ENCODE measurements at places on chromosomes 3 and 15.

- ATAC-seq = no peak
These were observed 66.2 kb downstream of the HES1 start for GRCh38 chr3:194201953-194202666.

DNA sequence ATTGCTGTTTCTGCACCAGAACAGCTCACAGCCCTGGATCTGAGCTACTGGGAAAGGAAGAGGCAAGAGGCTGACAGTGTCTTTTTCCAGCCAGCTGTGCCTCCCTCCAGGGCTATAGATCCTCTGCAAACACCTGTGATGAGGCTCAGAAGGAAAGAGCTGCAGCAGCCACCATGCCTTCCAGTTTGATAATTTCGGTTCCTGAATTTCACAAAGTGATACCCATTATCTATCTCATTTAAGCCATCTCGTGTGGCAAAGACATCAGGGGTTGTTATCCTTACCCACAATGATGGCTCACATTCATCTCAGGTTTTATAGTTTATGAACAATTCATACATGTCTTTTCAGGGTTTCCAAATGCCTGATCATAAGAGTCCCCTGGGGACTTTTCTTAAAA, 1.8 kb upstream of the LARP6 start:
- ATAC-seq = no peak

DNA sequence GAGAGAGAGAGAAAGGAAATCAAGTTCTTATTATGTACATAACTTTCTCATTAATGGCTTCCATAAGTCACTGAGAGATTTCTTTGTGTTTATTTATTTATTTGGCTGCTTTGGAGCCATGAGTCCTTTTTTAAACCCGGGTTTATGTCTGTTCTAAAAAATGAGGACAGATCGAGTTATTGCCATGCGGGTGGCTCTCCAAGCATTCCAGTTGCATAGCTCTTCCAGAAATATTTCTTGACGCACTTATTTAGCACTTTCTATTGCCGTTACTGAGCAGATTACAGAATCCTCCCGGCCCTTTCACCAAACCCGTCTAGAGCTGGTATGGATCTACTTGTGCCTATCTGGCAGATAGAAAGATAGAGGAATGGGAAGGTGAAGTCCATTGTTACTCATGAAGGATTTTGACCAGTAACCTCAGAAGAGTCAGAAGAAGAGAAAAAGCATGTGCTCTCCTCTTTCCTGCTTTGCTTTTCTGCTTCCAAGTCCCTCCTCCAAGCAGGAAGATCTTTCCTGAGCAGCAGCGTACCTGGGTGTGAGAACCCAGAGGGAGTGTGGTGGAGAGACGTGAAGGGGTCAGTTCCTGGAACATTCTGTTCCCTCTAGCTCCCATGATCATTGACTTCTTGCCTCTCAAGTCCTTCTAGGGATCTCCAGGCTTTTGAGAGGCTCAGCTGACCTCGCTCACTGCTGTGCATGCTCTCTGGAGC, 112.8 kb downstream of the LPP start:
- ATAC-seq = no peak

DNA sequence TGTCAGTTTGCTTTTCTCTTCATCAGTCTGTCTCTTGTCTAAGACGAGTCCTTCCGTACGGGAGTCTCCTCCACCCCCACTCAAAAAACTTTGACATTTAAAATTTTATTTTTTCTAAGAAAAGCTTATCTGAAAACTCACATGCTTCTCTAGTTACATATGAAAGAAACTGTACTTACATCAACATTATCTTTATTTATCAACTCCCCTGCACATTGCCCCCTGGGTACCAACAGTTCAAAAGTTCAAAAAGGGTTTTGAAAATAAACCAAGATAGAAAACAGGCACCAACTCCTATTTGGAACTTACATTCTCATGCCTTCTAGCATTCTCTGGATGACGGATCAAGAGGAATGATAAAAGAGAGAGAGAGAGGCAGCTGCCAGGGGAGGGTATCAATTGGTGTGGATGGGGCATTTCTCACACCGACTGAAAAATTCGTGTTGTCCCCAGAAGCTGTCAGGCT, 182.5 kb downstream of the FOXP1 start:
- no peak for ATAC-seq

- no peak for ATAC-seq
These were observed 29.0 kb upstream of the SLMAP start for GRCh38 chr3:57727106-57727505.

- no peak for ATAC-seq
These were observed 569.8 kb downstream of the VGLL3 start for GRCh38 chr3:86420990-86421739.

DNA sequence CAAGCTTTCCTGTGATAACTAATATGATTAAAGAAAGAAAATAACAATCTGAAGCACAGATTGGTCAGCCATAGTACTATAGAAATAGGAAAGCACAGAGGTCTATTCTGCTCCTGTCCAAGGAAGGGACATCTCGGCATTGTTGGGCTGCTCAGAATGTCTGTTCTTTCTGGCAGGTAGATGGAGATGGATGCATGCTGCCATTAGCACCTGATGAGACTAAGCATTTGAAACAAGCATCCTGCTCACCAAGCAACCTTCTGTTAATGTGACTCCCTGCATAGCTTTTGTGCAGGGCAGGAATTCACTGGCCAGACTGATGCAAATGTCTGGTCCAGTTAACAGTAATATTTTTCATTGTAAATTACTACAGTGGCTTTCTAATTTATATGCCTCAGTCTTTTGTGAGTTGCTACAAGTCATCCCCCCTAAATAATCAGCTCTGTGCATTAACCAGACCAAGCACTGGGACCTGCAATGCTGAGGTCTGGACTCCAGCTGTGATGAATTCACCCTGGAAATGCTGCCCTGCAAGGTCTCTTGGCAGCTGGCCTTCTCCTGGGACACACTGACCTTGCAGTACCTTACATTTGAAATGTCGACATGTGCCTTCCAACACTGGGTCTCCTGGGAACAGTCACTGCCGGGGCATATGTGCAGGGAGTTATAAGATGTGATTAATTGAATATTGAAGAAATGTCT, 1123.7 kb downstream of the IGSF11 start:
- no peak for ATAC-seq

DNA sequence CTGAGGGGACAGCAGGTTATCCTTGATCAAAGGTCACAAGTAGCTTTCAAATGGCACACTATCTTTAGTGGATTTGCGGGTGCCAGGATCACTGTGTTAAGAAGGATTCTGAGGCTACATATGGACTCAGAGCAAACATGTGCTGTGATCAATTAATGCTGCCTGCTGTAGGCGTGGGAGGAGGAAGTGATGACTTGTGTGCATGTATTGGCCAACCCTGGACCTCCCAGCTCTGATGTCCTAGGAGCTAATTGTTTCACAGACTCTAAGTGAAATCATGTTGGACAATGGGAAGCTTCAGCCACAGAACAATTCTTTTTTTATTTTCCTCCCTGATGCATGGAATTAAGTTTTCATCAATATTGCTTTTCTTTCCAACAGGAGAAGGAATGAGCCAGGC, 24.4 kb downstream of the FAH start:
- no peak for ATAC-seq

DNA sequence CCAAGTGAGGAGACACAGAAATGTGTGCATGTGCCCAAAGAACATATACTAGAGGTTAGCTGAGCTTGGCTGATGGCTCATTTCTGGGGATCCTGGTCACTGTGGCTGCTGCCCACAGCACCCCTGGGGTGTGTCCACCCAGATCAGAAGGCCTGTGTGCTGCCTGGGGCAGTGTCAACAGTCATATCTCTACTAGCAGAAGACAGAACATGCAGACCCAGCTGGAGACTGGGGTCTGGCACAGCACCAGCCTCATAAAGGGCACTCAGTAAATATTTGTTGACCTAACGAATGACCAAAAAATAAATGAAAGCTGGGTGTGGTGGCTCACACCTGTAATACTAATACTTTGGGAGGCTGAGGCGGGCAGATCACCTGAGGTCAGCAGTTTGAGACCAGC, 16.4 kb downstream of the CHRNA3 start:
- ATAC-seq = no peak

GRCh38 chr15:43509660-43510199, 7.7 kb upstream of the MAP1A start:
- ATAC-seq = no peak

DNA sequence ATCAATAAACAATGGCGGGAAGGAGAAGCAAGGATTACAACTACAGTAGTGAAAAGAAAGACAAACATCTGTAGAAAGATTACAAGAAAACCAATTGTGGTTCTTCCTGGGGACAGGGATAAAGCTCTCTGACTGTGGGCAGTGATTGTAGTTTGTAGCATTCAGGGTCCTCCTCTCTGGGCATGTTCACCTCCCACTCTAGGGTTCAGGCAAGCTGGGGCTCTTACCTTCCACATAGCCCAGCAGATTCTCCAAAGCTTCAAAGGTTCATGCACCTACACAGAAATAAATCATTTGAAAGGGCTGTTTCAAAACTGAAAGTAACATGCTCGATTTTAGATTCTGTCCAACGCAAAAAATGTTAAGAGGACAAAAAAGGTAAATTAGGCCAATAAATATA, 17.4 kb upstream of the UBE3A start:
- ATAC-seq = no peak

DNA sequence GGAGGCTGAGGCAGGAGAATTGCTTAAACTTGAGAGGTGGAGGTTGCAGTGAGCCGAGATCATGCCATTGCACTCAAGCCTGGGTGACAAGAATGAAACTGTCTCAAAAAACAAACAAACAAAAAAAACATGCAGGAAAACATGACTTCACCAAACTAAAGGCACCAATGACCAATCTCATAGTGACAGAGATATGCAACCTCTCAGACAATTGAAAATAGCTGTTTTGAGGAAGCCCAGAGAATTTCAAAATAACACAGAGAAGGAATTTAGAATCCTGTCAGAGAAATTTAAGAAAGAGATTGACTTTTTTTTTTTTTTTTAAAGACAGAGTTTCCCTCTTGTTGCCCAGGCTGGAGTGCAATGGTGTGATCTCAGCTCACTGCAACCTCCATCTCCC, 26.1 kb downstream of the NCBP2 start:
- ATAC-seq = no peak

GRCh38 chr3:54193093-54193492, 70.7 kb downstream of the CACNA2D3 start:
- no peak for ATAC-seq

- no peak for ATAC-seq
These were observed 888 bp downstream of the TMOD3 start for GRCh38 chr15:51830276-51830806.

DNA sequence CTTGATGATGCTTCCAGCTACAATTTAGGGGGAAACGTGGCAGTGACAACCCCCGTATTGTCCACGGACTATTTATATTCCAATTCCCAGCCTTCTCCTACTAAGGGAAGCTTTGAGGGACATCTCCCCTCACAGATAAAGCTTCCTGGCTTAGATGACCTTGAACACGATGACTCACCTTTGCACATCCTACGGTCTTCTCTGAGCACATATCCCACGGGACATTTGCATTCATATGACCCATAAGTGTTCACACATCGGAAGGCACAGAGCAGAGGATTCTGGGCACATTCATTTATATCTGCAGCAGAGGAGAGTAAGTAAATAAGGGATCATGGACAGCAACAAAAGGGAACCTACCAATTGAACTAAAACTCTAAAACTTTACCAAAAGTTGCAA, 101.5 kb downstream of the DUT start:
- ATAC-seq = no peak

DNA sequence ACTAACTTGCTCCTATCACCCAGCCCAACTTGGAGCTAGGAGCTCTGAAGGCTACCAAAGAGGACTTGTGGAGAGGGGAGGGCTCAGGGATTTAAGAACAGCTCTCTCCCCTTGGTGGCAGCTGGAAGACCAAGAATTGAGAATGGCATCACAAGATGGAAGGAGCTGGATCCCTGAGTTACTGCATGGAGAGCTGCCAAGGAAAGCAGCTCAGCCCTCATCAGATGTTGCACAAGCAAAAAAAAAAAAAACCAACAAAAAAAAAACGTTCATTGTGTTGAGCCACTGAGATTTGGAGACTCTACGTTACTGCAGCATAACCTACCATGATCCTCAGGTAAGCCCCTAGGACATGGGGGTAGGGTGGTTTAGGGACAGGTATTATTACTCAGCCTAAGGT, 41.0 kb downstream of the ITGB5 start:
- no peak for ATAC-seq

All from activated CD4-positive, CD25-positive, alpha-beta regulatory T cell treated with anti-CD3 and anti-CD28 coated beads, Interleukin-2, amount 50 U/mL, for 24 hours (primary cell).